ENCODE measurements at places on chromosomes 12 and 14. TPM values are rescaled to one million over a fixed set of nuclear protein-coding genes. Genes with fewer than 3 reads are reported as not detected.

Gene GLIPR1L2
- total RNA-seq = 0.98 TPM

Gene GTF2H3
- 28.9 TPM for total RNA-seq

Gene RERGL
- 1.4 TPM for total RNA-seq

Gene ACSM4
- total RNA-seq = not detected

Gene DDX54
- total RNA-seq = 17.9 TPM

Gene GARIN6
- total RNA-seq = not detected

Gene SUSD6
- total RNA-seq = 51.3 TPM

Gene PDZRN4
- 0.54 TPM for total RNA-seq

Gene RTN1
- total RNA-seq = 8.4 TPM

Gene RPS6KL1
- 13.0 TPM for total RNA-seq

Gene GPRC5A
- 212 TPM for total RNA-seq

Gene EMP1
- total RNA-seq = 348 TPM

Gene PLD4
- 6.3 TPM for total RNA-seq

Gene CLEC4E
- total RNA-seq = 15.3 TPM

Gene HELB
- total RNA-seq = 3.2 TPM

Gene FAIM2
- total RNA-seq = 0.57 TPM

Gene CATSPERB
- total RNA-seq = 9.0 TPM

GRCh38 chr12:67431411-67432020 lies 162.4 kb downstream of the CAND1 start:
- H3K4me3 ChIP-seq = no peak overlapping the region
- no peaks in the 10 kb centered on the region for H3K36me3 ChIP-seq
- peaks cover 4% of the 10 kb centered on the region for H3K4me1 ChIP-seq
- H3K27ac ChIP-seq = peak overlapping the region; percentile 49

DNA sequence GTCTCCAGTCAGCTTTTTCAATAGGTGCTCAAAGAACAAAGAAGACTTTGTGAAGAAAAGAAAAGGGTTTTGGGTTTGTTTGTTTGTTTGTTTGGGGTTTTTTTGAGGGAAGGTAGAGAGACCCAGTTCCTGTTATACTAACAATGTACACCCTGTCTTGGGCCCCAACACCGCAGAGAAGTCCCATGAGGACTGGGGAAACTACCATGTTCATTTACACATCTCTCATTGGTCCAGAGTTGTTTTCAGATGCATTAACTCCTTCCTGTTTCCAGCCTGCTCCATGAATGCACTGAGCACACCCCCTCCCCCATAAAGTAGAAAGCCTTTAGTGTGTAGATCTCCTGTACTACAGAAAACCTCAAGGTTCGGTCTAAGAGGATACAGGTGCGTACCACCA lies 51.1 kb upstream of the SLC8A3 start:
- H3K27me3 ChIP-seq = no peaks in the 10 kb centered on the region
- DNase-seq = no peak

- peaks cover 18% of the 10 kb centered on the region for H3K4me1 ChIP-seq
- DNase-seq = no peak
- no peak overlapping the region for H3K27ac ChIP-seq
- no peak overlapping the region for H3K4me3 ChIP-seq
- H3K36me3 ChIP-seq = no peaks in the 10 kb centered on the region
- no peaks in the 10 kb centered on the region for H3K27me3 ChIP-seq
Observed at GRCh38 chr14:54177019-54177418, 219.8 kb upstream of the CDKN3 start.

- no peaks in the 10 kb centered on the region for H3K36me3 ChIP-seq
- no peaks in the 10 kb centered on the region for H3K4me1 ChIP-seq
- no peak overlapping the region for H3K27ac ChIP-seq
Observed at GRCh38 chr12:88298761-88299242, 156.7 kb downstream of the TMTC3 start.

GRCh38 chr12:103799857-103800771 lies 40.9 kb downstream of the NT5DC3 start:
- no peaks in the 10 kb centered on the region for H3K36me3 ChIP-seq
- H3K27me3 ChIP-seq = no peaks in the 10 kb centered on the region
- peak; percentile 71 for DNase-seq
- peak overlapping the region; percentile 57 for H3K27ac ChIP-seq
- H3K4me1 ChIP-seq = peaks cover 11% of the 10 kb centered on the region

GRCh38 chr12:40874868-40875267 lies 182.6 kb downstream of the CNTN1 start:
- H3K27ac ChIP-seq = no peak overlapping the region
- H3K27me3 ChIP-seq = no peaks in the 10 kb centered on the region
- no peak overlapping the region for H3K4me3 ChIP-seq
- no peaks in the 10 kb centered on the region for H3K4me1 ChIP-seq

DNA sequence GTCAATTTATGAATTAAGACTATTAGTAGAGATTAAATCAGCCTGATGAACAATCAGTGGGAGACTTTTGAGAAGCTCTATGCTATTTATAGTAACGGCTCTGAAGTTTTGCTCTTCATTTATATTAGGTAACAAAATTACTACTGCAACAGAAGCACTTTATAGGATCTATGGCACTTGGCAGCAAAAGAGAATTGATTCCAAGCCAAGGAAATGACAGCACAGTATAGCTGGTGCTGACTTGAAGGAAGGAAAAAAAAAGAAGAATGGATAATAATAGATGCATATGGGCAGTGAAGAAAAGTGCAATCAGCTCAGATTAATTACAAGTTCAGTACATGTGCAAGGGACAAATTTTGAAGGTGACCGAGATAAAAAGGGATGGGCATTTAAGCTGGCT lies 228.2 kb upstream of the PPFIA2 start:
- H3K4me3 ChIP-seq = no peak overlapping the region
- DNase-seq = peak; percentile 2
- no peak overlapping the region for H3K27ac ChIP-seq
- no peaks in the 10 kb centered on the region for H3K4me1 ChIP-seq

- no peak overlapping the region for H3K27ac ChIP-seq
- H3K27me3 ChIP-seq = no peaks in the 10 kb centered on the region
- no peaks in the 10 kb centered on the region for H3K4me1 ChIP-seq
Observed at GRCh38 chr12:40827683-40828592, 135.7 kb downstream of the CNTN1 start.

- no peak overlapping the region for H3K27ac ChIP-seq
- no peaks in the 10 kb centered on the region for H3K36me3 ChIP-seq
- H3K27me3 ChIP-seq = no peaks in the 10 kb centered on the region
- H3K4me1 ChIP-seq = no peaks in the 10 kb centered on the region
Observed at GRCh38 chr12:99746538-99746937, 99.0 kb downstream of the GARIN6 start.

GRCh38 chr14:76956316-76957090 lies 72.0 kb downstream of the IRF2BPL start:
- H3K27me3 ChIP-seq = no peaks in the 10 kb centered on the region
- peak; percentile 97 for DNase-seq
- peak overlapping the region; percentile 6 for H3K4me3 ChIP-seq
- H3K4me1 ChIP-seq = peaks cover 13% of the 10 kb centered on the region
- no peaks in the 10 kb centered on the region for H3K36me3 ChIP-seq

GRCh38 chr14:89507926-89508460 lies 91.0 kb upstream of the FOXN3 start:
- no peaks in the 10 kb centered on the region for H3K36me3 ChIP-seq
- H3K4me1 ChIP-seq = no peaks in the 10 kb centered on the region
- H3K27ac ChIP-seq = no peak overlapping the region
- DNase-seq = no peak

DNA sequence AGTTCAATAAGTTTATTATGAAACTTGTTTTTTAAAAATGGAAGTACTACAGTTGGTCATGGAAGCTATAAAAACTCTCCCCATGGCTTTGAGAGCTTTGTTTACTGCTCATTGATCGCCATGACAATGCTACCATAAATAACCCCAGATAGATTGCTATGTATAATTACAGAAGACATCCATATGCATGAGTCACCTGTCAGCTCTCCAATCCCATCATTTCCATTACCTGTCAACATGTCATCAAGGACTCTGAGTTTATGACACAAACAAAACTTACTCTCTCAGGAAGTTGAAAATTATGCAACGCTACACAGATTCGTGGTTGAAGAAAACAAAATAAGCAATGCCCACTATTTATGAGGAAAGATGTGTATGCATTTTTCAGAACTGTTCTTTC lies 144.4 kb downstream of the SEC23A start:
- H3K4me3 ChIP-seq = no peak overlapping the region
- no peaks in the 10 kb centered on the region for H3K4me1 ChIP-seq
- no peaks in the 10 kb centered on the region for H3K36me3 ChIP-seq

- H3K4me1 ChIP-seq = no peaks in the 10 kb centered on the region
- H3K27me3 ChIP-seq = no peaks in the 10 kb centered on the region
- DNase-seq = peak; percentile 75
- no peaks in the 10 kb centered on the region for H3K36me3 ChIP-seq
- no peak overlapping the region for H3K27ac ChIP-seq
Observed at GRCh38 chr14:98227000-98227726, 1044.8 kb downstream of the BCL11B start.

GRCh38 chr14:58717211-58717610 lies 79.4 kb downstream of the DACT1 start:
- no peaks in the 10 kb centered on the region for H3K36me3 ChIP-seq
- no peaks in the 10 kb centered on the region for H3K27me3 ChIP-seq
- H3K27ac ChIP-seq = no peak overlapping the region
- H3K4me3 ChIP-seq = no peak overlapping the region
- no peaks in the 10 kb centered on the region for H3K4me1 ChIP-seq

DNA sequence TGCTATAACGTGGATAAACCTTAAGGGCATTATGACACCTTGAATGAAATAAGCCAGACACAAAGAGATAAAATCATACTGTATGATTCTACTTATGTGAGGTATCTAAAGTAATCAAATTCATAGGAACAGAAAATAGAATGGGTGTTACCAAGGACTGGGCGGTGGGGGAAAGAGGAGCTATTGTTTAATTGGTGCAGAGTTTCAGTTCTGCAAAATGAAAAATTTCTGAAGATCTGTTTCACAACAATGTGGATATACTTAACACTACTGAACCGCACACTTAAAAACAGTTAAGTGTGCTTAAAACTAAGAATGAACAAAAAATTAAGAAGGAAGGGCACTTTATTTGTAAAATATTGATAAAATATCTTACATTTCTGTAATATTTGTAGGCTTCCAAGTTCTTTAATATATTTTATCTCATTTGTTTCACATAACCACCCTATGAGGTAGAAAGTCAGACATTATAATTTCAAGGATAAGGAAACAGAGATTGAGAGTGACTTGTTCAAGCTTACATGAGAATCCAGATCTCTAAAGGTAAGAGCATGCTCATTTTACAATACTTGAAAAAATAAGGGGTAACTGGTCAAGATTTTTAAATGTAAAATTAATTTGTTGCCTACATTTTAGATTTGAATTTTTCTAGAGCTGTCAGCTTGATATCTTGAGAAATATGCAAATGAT lies 14.9 kb downstream of the LTA4H start:
- no peak overlapping the region for H3K4me3 ChIP-seq
- H3K27me3 ChIP-seq = no peaks in the 10 kb centered on the region
- no peaks in the 10 kb centered on the region for H3K4me1 ChIP-seq
- H3K36me3 ChIP-seq = peaks cover 26% of the 10 kb centered on the region
- DNase-seq = no peak

- H3K36me3 ChIP-seq = no peaks in the 10 kb centered on the region
- H3K4me3 ChIP-seq = no peak overlapping the region
- H3K27me3 ChIP-seq = no peaks in the 10 kb centered on the region
- H3K4me1 ChIP-seq = no peaks in the 10 kb centered on the region
Observed at GRCh38 chr14:41634286-41634685, 27.6 kb downstream of the LRFN5 start.

- no peak overlapping the region for H3K27ac ChIP-seq
- no peaks in the 10 kb centered on the region for H3K27me3 ChIP-seq
- no peak for DNase-seq
- no peaks in the 10 kb centered on the region for H3K36me3 ChIP-seq
- H3K4me1 ChIP-seq = peaks cover 2% of the 10 kb centered on the region
- H3K4me3 ChIP-seq = no peak overlapping the region
Observed at GRCh38 chr12:108594-108993, 42.0 kb downstream of the IQSEC3 start.

- H3K27ac ChIP-seq = no peak overlapping the region
- H3K4me1 ChIP-seq = peaks cover 25% of the 10 kb centered on the region
- peaks cover 5% of the 10 kb centered on the region for H3K27me3 ChIP-seq
Observed at GRCh38 chr12:57226588-57227314, 2.8 kb upstream of the SHMT2 start.

GRCh38 chr12:112401903-112402498 lies 7.4 kb downstream of the RPL6 start:
- H3K27me3 ChIP-seq = no peaks in the 10 kb centered on the region
- no peak overlapping the region for H3K4me3 ChIP-seq
- no peak overlapping the region for H3K27ac ChIP-seq
- DNase-seq = no peak
- no peaks in the 10 kb centered on the region for H3K4me1 ChIP-seq

- no peak overlapping the region for H3K4me3 ChIP-seq
- no peaks in the 10 kb centered on the region for H3K36me3 ChIP-seq
- no peak for DNase-seq
- H3K27ac ChIP-seq = no peak overlapping the region
Observed at GRCh38 chr12:132264086-132265010, 65.0 kb downstream of the GALNT9 start.

GRCh38 chr12:87142342-87142741 lies 886.2 kb upstream of the MGAT4C start:
- H3K27ac ChIP-seq = no peak overlapping the region
- H3K36me3 ChIP-seq = no peaks in the 10 kb centered on the region
- DNase-seq = no peak
- no peaks in the 10 kb centered on the region for H3K27me3 ChIP-seq
- H3K4me3 ChIP-seq = no peak overlapping the region

- H3K4me1 ChIP-seq = no peaks in the 10 kb centered on the region
- no peaks in the 10 kb centered on the region for H3K36me3 ChIP-seq
- DNase-seq = no peak
- H3K27ac ChIP-seq = no peak overlapping the region
Observed at GRCh38 chr12:28176295-28176694, 14.0 kb upstream of the CCDC91 start.

DNA sequence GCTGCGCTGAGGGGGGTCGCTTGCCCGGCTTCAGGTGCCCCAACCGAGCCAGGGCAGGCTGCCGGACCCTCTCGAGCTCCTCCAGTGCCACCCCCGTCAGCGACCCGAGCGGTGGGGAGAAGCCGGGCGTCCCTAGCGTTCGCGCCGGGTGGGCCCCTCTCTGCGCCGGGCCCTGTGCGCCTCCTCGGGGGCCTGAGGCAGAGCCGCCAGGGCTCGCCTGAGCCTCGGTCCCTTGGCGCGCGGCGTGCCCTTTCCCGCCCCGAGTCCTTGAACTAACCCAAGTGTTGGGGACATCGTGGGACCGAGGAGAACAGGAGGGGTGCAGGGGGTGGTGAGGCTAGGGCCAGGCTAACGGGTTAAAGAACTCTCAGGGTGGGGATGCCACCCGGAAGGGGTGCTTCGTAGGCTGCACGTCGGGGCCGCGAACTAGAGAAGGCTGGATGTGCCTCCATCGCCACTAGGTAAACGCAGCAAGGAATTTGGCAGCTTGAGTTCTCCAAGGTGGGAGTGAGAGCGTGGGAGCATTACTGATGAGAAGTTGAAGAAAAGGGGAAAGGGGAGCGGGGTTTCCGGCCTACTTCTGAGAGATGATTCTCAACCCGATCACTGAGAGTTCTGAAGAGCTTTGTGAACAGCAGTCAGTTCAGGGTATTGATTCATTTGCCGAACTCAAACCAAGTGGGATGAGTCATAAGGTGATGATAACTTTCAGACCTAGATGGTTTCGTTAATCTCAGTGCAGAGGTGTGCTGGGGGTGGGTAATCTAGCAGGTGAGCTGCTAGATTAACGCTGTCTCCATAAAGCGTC lies 618 bp downstream of the RNF34 start:
- peak overlapping the region; percentile 63 for H3K4me3 ChIP-seq
- no peak for DNase-seq
- peak overlapping the region; percentile 92 for H3K27ac ChIP-seq
- H3K36me3 ChIP-seq = peaks cover 5% of the 10 kb centered on the region

GRCh38 chr14:32733015-32733414 lies 205.7 kb upstream of the NPAS3 start:
- no peaks in the 10 kb centered on the region for H3K27me3 ChIP-seq
- H3K4me1 ChIP-seq = no peaks in the 10 kb centered on the region
- no peaks in the 10 kb centered on the region for H3K36me3 ChIP-seq
- no peak overlapping the region for H3K4me3 ChIP-seq

Measured in lung (tissue), 17 donors.